ENCODE measurements at places on chromosomes 11 and 22.

DNA sequence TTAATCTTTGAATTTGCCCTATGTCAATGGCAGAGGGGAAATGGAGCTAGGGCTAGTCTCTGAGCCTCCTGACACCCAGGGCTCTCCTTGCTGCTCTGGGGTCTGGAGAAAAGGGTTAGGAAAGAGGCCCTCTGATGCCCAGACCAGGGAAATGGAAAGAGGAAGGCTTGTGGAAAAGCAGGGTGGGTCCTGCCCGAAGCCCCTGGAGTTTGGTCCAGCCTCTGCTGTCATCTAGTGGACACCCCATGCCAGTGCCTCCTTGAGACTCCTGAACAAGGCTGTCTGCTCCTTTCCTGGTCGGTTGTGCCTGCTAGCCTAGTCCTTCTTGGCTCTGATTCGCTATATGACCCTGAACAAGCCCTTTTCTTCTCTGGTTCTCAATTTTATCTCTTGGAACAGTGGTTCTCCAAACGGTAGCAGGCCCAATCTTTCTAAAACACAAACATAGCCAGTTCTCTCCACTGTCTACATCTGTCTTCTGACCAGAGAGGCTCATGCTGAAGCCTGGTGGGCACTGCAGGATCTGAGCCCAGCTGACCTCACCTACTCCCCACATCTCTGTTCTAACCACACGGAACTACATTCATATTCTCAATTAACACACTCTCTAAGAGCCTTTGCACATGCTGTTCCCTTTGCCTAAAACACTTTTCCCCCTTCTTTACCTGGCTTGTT is 8.8 kb upstream of the PLA2G3 start:
- peak; percentile 82 for DNase-seq

- DNase-seq: peak; percentile 64
Observed at GRCh38 chr11:74255741-74256375, 55.6 kb downstream of the P4HA3 start.

DNA sequence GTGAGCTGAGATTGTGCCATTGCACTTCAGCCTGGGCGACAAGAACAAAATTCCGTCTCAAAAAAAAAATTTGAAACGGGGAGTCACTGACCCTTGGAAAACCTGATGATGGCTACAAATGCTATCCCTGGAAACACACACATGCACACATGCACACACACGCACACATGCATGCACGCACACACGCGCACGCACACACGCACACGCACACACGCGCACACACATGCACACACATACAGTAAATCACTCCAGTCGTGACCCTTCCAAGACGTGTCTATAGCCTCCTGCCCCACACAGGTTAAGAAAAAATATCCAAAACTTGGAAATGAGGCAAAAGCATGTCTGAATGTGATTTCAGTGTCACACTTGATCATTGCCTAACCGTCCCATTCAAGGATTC is 6.7 kb upstream of the CPT1A start:
- DNase-seq: no peak

DNA sequence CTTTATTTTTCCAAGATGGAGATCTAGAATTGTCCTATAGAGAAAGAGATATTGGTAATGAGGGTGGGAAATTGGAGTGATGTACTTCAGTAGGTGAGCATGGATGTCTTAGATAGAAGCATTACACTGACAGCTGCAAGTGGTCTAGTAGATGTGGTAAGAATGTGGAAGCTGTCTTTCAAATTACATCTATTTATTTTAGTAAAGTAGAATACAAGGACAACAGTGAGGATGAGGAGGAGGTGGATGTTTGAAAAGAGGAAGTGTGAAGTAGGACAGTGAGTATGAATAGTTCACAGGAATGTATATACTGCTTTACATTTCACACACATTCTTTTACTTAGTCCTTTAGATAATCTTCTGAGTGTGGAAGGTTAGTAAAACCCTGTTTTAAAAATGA is 64.2 kb downstream of the HIPK3 start:
- no peak for DNase-seq

DNA sequence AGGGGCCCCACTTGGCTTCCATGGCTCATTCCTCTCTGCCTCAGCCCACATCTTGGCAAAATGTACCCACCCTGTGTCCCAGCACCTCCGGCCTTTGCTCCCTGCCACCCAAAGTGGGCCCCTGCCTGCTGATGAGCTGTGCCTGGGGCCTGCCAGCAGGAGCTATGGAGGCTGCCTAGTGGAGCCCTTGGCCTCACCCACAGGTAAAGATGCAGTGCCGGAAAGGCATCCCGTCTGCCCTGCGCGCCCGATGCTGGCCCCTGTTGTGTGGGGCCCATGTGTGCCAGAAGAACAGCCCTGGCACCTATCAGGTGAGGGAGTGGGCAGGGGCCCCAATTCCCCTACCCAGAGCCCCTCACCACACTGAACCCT is 1.3 kb downstream of the TBC1D10C start:
- DNase-seq: no peak

DNA sequence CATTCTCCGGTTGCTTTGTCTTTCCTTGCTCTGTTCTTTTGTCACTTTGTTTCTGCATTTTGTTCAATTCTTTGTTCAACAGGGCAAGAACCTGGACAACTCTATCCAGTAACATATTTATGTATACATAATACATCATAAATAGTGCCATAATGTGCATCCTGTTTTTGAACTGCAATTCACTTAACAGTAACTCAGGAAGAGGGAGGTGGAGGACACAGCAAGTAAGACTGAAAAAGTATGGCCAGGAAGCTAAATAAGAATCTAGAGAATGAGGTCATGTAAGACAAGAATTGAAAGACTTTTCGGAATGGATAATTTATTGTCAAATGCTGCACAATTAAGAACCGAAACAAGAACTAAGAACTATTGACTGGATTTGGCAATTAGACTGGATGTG is 29.2 kb upstream of the CHORDC1 start:
- DNase-seq: no peak

DNA sequence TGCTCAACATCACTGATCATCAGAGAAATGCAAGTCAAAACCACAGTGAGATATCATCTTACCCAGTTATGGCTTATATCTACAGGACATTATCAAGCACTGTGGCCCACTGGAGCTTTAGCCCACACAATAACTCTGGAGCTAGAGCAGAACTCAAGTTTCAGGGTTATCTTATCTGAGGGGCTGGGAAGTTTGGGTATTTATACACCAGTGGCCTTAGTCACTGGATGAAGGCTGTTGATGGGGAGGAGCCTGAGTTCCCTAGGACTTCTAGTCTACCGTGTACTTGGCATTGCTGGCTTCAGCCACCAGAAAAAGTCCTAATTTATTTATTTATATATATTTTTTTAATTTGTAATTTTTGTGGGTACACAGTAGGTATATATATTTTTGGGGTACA is 19.3 kb downstream of the HSD17B12 start:
- DNase-seq: no peak

- DNase-seq: peak; percentile 19
Observed at GRCh38 chr11:104968856-104969776, 742 bp upstream of the CASP4 start.
